Activated CD4-positive, alpha-beta T cell treated with anti-CD3 and anti-CD28 coated beads, Interleukin-2, amount 50 U/mL, for 24 hours (primary cell): ENCODE measurements at places on chromosomes 3 and 15.

DNA sequence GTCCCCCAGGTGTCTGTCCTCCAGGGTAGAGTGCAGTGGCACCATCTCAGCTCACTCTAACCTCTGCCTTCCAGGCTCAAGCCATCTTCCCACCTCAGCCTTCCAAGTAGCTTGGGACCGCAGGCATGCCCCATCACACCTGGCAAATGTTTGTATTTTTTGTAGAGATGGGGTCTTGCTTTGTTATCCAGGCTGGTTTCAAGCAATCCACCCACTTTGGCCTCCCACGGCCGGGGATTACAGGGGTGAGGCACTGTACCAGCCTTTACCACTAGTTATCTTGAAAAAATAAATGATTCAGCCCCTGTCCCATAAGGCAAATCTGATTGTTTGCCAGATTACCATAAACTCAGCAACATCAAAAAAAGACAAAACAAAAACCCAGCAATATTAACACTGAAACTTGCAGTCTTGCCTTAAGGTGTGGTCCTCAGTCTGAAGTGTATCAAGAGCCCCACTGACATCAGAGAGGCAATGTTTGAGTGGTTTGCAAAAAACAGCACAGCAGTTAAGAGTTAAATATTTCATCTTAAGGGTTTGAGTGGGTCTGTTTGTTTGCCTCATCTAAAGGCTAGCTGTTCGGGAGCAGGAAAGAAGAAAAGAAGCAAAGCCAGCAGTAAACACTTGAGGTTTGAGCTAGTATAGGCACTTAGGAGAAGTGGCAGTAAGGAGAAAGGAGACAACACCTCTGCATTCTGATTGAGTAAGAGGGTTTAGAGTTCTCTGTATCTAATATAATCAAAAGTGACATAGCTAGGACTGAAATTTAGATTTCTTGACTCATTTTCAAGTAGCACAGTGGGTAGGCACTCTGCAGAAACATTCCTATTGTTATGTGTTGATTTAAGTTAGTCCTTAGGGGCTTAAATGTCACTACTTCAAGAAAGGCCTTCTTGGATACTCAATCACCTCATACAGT, 26.3 kb upstream of the EDEM1 start:
- DNase-seq, result no peak

- DNase-seq, result no peak
These were observed 54.0 kb downstream of the ARMC8 start for GRCh38 chr3:138241061-138241460.

- no peak for DNase-seq
These were observed 9.2 kb upstream of the WDR49 start for GRCh38 chr3:167662919-167663400.

GRCh38 chr3:171524921-171525310, 64.7 kb upstream of the TNIK start:
- no peak for DNase-seq

DNA sequence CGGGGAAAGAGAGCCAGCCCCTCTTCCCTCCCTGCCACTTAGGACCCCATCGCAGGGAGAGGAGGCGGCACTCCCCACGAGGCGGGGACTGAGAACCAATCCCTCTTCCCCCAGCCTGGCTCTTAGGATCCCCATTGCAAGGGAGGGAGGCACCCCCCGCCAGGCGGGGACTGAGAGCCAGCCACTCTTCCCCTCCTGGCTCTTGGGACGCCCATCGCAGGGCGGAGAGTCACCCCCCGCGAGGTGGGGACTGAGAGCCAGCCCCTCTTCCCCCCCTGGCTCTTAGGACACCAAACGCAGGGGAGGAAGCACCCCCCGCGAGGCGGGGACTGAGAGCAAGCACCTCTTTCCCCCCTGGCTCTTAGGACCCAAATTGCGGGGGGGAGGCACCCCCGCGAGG, 34.2 kb upstream of the SSUH2 start:
- DNase-seq, result no peak

DNA sequence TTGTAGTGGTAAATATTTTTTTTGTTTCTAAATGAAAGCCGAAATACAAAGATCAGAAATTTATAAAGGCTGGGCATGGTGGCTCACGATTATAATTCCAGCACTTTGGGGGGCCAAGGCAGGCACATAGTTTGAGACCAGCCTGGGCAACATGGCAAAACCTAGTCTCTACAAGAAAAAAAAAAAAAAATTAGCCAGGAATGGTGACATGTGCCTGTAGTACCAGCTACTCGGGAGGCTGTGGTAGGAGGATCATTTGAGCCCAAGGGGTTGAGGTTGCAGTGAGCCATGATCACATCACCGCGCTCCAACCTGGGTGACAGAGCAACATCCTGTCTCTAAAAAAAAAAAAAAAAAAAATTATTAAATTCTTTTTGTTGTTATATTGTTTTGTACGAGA, 6.9 kb downstream of the DENND4A start:
- DNase-seq, result no peak

DNA sequence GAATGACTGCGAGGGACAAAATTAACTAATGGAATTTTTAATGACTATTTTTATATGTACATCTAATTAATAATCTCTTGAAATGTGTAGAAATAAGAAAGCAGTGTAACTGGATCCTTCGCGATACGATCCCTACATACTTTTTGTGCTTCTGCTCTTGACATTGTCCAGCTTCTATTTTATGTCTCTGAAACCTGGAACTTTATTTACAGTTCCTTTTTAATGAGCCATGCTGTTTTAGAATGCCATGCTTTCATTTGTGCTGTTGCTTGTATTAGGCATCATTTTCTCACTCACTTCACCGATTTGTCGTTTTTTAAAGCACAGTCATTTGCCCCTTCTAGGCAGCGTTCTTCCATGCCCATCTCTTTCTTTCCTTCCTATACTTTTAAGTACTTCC, 301.3 kb downstream of the EDEM1 start:
- DNase-seq, result no peak

DNA sequence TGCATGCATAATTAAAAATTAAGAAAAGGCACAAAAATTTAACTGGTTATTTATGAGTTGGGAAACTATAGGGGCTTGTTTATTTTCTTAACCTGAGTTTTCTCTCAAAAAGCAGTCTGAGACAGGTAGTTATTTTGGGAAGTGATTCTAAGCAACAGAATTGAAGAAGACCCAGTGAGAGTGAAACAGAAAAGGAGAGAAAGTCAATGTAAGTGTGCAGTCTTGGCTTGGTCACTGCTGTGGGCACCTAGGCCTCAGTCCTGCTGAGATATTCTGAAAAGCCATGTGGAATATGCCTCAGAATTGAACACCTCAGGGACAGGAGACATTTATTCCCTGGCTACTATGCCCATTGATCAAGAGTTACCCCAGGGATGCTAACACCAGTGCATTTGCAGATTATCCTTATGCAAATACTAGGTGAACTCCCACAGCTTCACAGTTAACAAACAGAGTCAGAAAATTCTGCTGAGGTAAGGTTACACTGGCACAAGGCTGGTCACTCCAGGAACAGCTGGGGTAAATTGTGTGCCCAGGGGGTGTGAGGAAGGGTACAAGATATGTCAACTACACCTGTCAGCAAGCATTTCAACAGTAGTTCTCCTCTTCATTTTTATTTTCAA, 222.7 kb downstream of the EFHB start:
- no peak for DNase-seq

DNA sequence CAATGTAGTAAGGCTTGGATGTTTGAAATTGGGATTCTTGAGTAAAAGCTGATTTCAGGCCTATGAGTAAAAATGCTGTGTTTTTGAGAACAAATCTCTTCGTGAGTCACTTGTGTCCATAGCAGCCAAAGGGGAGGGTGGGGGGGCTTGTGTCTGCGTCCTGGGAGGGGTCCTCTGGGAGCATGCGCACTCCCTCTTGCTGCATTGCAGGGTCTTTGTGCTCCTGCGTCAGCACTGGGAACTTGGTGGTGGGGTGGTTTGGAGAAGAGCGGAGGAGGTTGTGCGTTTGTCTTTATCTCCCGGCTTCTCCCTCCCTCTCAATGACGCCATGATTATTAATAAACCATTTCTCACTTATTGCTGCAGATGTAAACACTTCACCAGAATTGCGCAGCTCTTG, 75.9 kb upstream of the NDN start:
- DNase-seq, result no peak

DNA sequence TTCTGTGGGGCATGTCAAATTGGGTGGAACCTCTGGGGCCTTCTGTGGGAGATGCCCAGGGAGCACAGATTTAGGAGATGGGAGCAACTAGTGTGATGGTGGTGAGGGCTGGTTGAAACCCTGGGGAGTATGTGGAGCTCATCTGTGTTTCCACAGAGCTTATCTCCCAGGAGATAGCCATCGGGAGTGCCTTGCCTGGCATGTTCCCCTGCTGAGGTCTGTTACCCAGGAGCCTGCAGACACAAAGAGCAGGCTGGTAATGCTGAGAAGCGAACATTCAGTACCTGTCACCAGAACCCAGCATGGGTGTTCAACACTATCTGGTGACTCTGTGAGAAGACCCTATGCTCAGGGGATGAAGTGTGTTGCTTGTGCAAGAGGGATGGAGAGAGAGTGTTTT, 85.0 kb downstream of the CLSTN2 start:
- DNase-seq, result no peak

DNA sequence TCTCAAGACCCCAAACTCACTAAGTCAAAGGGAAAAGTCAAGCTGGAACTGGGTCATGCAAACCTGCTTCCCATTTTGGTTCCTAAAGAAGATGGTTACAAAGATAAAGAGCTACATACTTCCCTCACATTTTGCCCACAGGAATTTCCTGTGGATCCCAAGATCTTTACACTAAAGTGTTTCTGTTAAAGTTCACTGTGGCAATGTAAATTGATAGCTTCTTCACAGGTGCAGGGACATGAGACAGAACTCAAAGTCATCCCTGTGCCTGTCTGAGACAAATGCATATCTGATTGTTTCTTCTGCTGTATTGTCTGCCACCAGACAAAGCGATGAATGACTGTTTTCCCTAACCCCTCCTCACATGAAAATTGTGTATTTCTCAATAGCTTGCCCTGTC, 567.8 kb downstream of the ZIC1 start:
- no peak for DNase-seq

DNA sequence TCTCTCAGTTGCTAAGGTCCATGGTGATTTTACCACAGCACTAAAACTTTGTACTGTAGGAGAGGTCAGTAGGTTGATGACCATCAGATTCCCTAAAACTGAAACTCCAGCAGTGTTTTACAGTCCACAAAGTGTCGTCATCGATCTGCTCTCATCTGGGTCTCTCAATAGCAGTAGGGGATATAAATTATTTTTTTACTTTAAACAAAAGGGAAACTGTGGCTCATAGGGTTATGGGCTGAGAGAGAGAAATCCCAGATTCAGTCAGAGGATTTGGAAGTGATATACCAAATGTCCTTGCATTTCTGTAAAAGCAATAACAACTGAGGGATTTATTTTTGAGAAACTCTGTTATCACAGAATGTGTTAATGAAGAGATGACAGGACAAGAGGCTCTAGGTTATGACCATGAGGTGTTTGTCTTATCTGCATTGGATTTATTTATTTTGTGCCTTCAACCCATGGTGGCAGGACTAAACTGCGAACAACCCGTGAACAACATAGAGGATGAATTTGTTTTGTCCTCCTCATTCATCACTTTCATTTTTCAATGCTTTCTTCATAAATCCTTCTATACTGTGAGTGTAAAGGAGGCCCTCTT, 869.7 kb downstream of the OTOL1 start:
- no peak for DNase-seq

DNA sequence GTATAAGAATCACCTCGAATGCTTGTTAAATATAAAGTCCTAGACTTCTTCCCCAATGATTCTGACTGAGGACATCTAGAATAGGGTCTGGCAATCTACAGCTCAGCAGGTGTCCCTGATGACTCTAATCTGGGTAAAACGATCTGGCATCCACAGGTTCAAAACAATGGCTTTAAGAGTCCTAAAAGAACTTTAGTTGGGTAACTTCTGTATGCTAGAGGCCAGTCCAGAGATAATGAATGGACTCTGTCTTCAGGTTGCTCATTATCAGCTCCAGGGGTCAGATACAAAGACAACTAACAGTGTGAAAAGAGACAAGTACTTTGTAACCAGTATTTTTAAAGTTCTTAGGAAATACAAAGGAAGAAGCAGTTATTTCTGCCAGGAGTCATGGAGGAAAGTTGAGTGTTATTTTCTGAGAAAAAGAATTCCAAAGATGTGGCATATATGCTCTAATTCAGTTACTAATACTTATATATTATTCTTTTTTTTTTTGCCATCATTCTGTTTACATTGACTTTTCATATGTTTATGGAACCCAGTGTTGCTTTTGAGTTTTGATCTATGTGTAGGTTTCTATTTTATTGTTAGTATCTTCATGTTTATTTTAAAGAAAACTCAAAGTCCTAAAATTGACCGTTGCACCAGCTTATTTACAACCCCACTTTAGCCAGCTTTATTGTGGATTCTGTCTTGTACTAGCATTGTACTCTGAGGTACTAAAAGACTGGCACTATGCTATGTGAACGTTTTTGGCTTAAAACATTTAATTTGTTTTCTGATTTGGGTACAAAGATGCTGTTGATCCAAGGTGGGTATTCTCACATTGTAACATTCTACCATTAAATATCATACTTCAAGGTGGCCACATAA, 3.1 kb upstream of the GPR15 start:
- DNase-seq, result no peak

GRCh38 chr15:77032052-77032646, 37.2 kb downstream of the PSTPIP1 start:
- DNase-seq, result no peak

DNA sequence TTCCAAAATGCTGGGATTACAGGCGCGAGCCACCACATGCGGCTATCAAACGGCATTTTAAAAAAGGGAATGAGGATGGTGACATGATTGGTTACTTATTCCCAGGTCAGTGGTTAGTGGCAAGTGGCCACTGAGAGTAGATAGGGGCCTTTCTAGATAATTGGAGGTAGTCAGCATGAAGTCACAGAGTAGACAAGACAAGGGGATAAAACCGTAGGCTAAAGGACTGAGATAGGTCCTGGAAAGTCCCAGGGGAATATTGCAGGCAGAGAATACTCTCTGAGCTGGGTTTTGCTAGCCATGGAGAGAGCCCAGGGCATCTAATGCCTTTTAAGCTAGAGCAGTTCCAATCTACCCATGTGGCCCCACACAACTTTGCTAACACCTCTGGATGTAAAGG, 52.2 kb downstream of the KCNAB1 start:
- no peak for DNase-seq

GRCh38 chr3:194262176-194262924, 88.8 kb downstream of the CPN2 start:
- no peak for DNase-seq

GRCh38 chr15:73982222-73982962, 9.7 kb downstream of the STOML1 start:
- DNase-seq, result no peak

- no peak for DNase-seq
These were observed 79.0 kb upstream of the CDV3 start for GRCh38 chr3:133494469-133494868.

- DNase-seq, result no peak
These were observed 34.3 kb upstream of the PIK3CA start for GRCh38 chr3:179113903-179114302.
